GM10248 (cell line): ENCODE measurements at places on chromosomes 13 and 19.

- DNase-seq: no peak
These were observed 31.6 kb upstream of the DPRX start for GRCh38 chr19:53600217-53600616.

DNA sequence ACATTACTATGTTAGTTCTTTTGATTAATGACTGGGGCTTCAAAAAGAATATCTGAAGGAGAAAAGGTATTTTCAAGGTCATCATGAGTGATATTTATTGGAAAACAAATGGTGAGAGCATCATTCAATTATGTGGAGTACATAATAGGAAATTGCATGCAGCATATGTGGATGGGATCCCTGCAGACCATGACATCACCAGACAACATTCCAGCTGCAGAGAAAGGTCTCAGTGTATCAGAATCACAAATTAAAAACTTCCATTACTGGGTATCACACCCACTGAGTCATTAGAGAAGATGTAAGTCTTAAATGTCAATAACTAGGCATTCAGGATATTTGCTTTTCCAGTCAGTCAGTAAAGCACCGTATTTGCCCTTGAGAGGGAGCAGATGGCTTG, 574.4 kb upstream of the SLC10A2 start:
- no peak for DNase-seq

- DNase-seq: no peak
These were observed 88.7 kb upstream of the PCDH9 start for GRCh38 chr13:67318860-67319259.

- peak; percentile 58 for DNase-seq
These were observed 14.5 kb upstream of the SIGLEC14 start for GRCh38 chr19:51660975-51661600.

GRCh38 chr19:53958168-53958571, 4.6 kb upstream of the CACNG8 start:
- DNase-seq: no peak
